Hepatocyte (in vitro differentiated cells): ENCODE measurements at places on chromosomes 3 and 15. TPM values are rescaled to one million over a fixed set of nuclear protein-coding genes. Genes with fewer than 3 reads are reported as not detected.

DNA sequence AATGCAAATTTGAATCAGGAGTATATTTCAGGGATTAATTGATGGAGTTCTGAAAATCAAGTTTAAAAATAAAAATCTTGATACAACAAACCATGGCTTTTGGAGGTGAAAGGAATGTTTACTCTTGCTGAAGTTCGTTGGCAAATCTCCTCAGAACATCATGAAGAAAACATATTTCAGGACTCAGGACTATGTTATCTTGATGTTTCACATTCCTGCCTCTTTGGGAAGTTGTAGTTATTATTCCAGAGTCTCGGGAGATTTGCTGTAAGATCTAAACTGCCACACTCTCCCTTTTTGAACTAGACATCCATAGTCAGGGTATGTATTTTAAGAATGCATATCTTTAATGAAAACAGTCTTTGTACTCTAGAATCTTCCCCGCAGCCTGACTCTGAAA, 271.2 kb downstream of the RBMS3 start:
- H3K36me3 ChIP-seq = no peaks in the 10 kb centered on the region
- H3K27me3 ChIP-seq = no peaks in the 10 kb centered on the region
- DNase-seq = no peak
- no peak overlapping the region for H3K27ac ChIP-seq
- H3K4me1 ChIP-seq = no peaks in the 10 kb centered on the region

GRCh38 chr3:185371306-185372074, 8.6 kb downstream of the MAP3K13 start:
- H3K36me3 ChIP-seq = no peaks in the 10 kb centered on the region
- H3K27me3 ChIP-seq = no peaks in the 10 kb centered on the region
- H3K4me3 ChIP-seq = no peak overlapping the region
- no peak for DNase-seq
- H3K4me1 ChIP-seq = no peaks in the 10 kb centered on the region

- no peaks in the 10 kb centered on the region for H3K4me1 ChIP-seq
- no peak for DNase-seq
These were observed 736.8 kb downstream of the MCTP2 start for GRCh38 chr15:94968133-94968532.

- H3K36me3 ChIP-seq = no peaks in the 10 kb centered on the region
- peak within 1 kb of the TSS; percentile 72 for H3K4me3 ChIP-seq
- H3K27ac ChIP-seq = peak within 1 kb of the TSS; percentile 46
These were observed at the start of gene SLC12A8 for GRCh38 chr3:125212509-125213363. Gene SLC12A8, minus strand, starts transcription at chr3:125212748. Its CDS starts 1,399 bp downstream, at chr3:125211349.

GRCh38 chr3:193418576-193419373, 40.2 kb upstream of the ATP13A5 start:
- no peak overlapping the region for H3K27ac ChIP-seq
- H3K27me3 ChIP-seq = no peaks in the 10 kb centered on the region
- no peaks in the 10 kb centered on the region for H3K36me3 ChIP-seq
- H3K4me3 ChIP-seq = no peak overlapping the region
- no peak for DNase-seq

GRCh38 chr3:190865419-190865818, 2.9 kb upstream of the GMNC start:
- DNase-seq = no peak
- peaks cover 5% of the 10 kb centered on the region for H3K4me1 ChIP-seq
- H3K27me3 ChIP-seq = peaks cover 9% of the 10 kb centered on the region
- peak overlapping the region; percentile 35 for H3K27ac ChIP-seq

GRCh38 chr3:32592696-32593353, 22.2 kb upstream of the DYNC1LI1 start:
- H3K27ac ChIP-seq = no peak overlapping the region
- no peaks in the 10 kb centered on the region for H3K4me1 ChIP-seq
- no peak for DNase-seq
- H3K4me3 ChIP-seq = no peak overlapping the region
- no peaks in the 10 kb centered on the region for H3K36me3 ChIP-seq

- H3K27ac ChIP-seq = no peak overlapping the region
- DNase-seq = peak; percentile 41
- no peaks in the 10 kb centered on the region for H3K4me1 ChIP-seq
- no peak overlapping the region for H3K4me3 ChIP-seq
These were observed 48.7 kb upstream of the MDFIC2 start for GRCh38 chr3:70360979-70361760.

DNA sequence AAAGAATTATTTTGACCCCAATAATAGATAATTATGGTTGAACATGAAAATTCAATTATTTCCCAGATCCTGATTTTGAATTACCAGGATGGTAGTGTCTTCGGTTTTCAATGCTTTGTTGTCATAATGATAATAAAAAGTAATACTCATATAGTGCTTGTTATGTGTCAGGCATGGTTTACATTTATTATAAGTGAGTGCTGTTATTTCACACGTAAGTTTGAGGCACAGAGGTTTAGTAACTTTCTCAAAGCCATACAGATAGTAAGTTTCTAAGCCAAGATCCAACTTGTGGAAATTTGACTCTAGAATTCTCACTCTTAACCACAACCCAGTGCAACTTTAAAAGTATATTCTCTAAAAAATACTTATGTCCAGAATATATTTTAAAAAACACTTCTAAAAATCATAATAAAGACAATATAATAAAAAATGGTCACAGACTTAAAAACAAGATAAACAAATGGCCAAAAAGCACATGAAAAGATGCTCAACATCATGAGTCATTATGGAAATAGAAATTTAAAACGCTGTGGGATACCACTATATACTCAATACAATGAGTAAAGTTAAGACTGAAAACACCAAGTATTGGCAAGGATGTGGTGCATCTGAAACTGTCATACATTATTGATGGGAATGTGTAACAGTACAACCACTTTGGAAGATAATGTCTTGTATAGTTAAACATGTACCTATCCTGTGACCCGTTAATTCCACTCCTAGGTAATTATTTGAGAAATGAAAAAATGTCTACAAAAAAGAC, 45.2 kb downstream of the SPRED1 start:
- no peaks in the 10 kb centered on the region for H3K27me3 ChIP-seq
- no peak for DNase-seq
- no peak overlapping the region for H3K4me3 ChIP-seq
- H3K4me1 ChIP-seq = no peaks in the 10 kb centered on the region

DNA sequence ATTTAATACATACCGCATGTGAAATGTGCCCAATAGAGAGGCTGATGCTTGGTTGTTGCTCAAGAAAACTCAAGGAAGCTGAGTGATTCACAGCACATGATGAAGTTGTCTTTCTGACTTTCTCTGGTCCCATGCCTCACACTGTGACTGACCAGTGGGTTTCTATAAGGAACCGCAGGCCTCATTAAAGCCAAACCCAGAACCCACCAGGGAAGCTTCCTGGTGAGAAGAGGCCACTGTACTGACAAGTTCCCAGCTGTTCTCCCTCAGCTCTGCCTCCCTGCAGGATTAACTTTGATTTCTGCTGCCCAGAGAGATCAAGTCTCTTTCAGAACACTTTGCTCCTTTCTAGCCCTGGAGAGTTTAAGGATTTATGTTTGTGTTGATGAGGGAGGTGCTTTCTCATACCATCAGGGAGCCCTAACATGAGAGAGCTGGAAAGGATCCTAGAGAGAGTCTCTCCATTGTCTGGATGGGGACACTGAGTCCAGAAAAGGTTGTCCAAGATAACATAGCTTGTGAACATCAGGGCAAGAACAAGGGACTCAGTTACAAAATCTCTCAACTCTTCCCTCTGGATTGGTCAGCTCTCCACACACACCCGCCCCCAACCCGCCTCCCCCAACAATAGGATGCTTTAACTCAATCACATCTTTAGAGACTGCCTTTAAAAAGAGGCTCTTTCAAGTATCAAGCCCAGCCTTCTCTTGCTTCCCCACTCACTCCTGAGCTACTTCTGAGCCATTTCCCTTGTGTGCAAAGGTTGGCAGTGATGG, 303.2 kb upstream of the TLE3 start:
- no peak overlapping the region for H3K27ac ChIP-seq
- no peaks in the 10 kb centered on the region for H3K27me3 ChIP-seq
- peaks cover 6% of the 10 kb centered on the region for H3K4me1 ChIP-seq
- H3K4me3 ChIP-seq = no peak overlapping the region
- DNase-seq = no peak

DNA sequence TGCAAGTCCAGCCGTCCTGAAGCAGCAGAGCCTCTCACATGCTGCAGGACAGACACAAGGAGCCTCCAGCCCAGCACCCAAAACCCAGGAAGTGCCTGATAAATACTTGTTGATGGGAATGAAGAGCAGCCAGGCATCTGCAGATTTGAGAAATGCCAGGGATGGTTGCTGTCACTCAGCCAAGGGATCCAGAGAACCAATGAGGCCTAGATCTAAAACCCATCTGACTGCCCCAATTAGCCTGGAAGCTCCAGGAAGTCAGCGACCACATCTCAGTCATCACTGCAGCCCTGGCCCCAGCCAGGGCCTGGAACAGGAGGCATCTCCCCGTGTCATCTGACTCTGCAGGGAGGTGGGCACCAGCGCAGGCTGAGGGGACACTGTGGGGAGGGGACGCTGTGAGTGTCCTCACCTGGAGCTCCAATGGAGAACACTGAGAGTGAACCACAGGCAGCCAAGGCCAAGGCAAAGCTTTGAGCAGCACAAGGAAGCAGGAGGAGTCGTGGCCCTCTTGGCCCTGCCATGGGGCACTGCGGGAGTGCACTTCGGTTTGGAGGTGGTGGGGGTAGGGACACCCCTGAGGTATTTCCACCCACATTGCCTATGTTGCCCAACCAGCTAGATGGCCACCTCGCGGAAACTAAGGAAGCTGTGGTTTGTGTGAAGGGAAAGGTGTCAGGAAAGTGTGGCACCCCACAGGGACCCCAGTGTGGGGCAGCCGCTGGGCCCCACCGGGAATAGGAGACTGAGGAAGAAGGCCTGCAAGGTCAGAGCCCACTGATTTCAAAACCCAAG, 229.5 kb downstream of the VPS13C start:
- H3K4me3 ChIP-seq = no peak overlapping the region
- no peak overlapping the region for H3K27ac ChIP-seq
- no peak for DNase-seq
- no peaks in the 10 kb centered on the region for H3K36me3 ChIP-seq

- no peak overlapping the region for H3K27ac ChIP-seq
- no peaks in the 10 kb centered on the region for H3K27me3 ChIP-seq
- no peaks in the 10 kb centered on the region for H3K4me1 ChIP-seq
- no peak overlapping the region for H3K4me3 ChIP-seq
These were observed 175.5 kb downstream of the CFAP20DC start for GRCh38 chr3:58874248-58874741.

- H3K4me3 ChIP-seq = no peak overlapping the region
- H3K36me3 ChIP-seq = no peaks in the 10 kb centered on the region
- peaks cover 20% of the 10 kb centered on the region for H3K4me1 ChIP-seq
- DNase-seq = no peak
- no peaks in the 10 kb centered on the region for H3K27me3 ChIP-seq
These were observed 2.0 kb downstream of the PXYLP1 start for GRCh38 chr3:141233457-141234161.

- no peak for DNase-seq
- H3K27me3 ChIP-seq = no peaks in the 10 kb centered on the region
- no peaks in the 10 kb centered on the region for H3K4me1 ChIP-seq
- no peaks in the 10 kb centered on the region for H3K36me3 ChIP-seq
- H3K4me3 ChIP-seq = no peak overlapping the region
These were observed 181.7 kb downstream of the CHST2 start for GRCh38 chr3:143301031-143301901.

GRCh38 chr3:38126121-38126892, 10.6 kb downstream of the ACAA1 start:
- no peak overlapping the region for H3K27ac ChIP-seq
- H3K27me3 ChIP-seq = no peaks in the 10 kb centered on the region
- no peak for DNase-seq
- no peaks in the 10 kb centered on the region for H3K36me3 ChIP-seq

DNA sequence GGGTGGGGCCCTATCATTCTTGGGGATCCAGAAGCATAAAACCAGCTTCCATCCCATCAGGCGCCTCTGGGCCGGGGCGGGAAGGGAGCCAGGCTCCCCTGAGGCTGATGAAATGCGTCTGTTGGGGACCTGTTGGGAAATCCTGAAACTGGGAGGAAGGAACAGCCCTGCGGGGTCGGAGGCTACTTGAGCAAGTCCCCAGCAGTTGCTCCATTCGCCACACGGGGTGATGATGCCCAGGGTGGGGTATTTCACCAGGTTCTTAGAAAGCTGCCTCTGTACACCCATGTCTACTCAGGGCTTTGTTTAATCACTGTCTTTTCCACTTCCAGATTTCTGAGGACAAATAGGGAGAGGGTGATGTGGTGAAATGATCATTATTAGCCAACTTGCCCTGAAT, 25.4 kb upstream of the TSEN2 start:
- H3K4me3 ChIP-seq = no peak overlapping the region
- H3K36me3 ChIP-seq = no peaks in the 10 kb centered on the region
- no peak for DNase-seq
- peaks cover 5% of the 10 kb centered on the region for H3K4me1 ChIP-seq
- no peaks in the 10 kb centered on the region for H3K27me3 ChIP-seq

GRCh38 chr3:20424086-20424485, 238.1 kb upstream of the SGO1 start:
- no peaks in the 10 kb centered on the region for H3K36me3 ChIP-seq
- no peak overlapping the region for H3K27ac ChIP-seq
- no peak overlapping the region for H3K4me3 ChIP-seq
- H3K27me3 ChIP-seq = no peaks in the 10 kb centered on the region
- no peaks in the 10 kb centered on the region for H3K4me1 ChIP-seq

GRCh38 chr3:3847994-3848922, 49.0 kb downstream of the LRRN1 start:
- H3K4me3 ChIP-seq = no peak overlapping the region
- H3K36me3 ChIP-seq = no peaks in the 10 kb centered on the region
- H3K27me3 ChIP-seq = no peaks in the 10 kb centered on the region
- H3K4me1 ChIP-seq = peaks cover 6% of the 10 kb centered on the region
- no peak for DNase-seq

DNA sequence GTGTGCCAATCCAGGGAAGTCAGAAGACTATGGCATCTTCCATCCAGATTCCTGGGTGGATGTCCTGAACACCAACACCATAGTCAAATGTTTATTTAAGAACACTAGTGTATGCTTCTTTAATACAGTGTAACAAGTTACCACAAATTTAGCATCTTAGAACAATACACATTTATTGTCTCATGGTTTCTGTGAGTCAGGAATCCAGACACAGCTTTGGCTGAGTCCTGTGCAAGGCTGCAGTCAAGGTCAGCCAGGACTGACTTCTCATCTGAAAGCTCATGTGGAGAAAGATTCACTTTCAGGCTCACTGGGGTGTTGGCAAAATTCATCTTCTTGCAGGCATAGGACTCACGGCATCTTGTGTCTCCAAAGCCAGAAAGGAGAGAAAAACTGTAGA, 143.4 kb downstream of the ANXA2 start:
- H3K4me1 ChIP-seq = no peaks in the 10 kb centered on the region
- H3K36me3 ChIP-seq = no peaks in the 10 kb centered on the region
- DNase-seq = no peak
- H3K27ac ChIP-seq = no peak overlapping the region
- no peak overlapping the region for H3K4me3 ChIP-seq
- peaks cover 6% of the 10 kb centered on the region for H3K27me3 ChIP-seq

SLC9C1 gene
- total RNA-seq = 0.03 and 0.72 TPM in 2 replicates

FETUB gene
- total RNA-seq = 5.7 and 7.2 TPM in 2 replicates

LPP gene
- 67.7 and 73.8 TPM in 2 replicates for total RNA-seq

IRAK2 gene
- 3.7 and 4.0 TPM in 2 replicates for total RNA-seq

EXD1 gene
- not detected in 2 replicates for total RNA-seq

CELF6 gene
- 1.1 and 2.4 TPM in 2 replicates for total RNA-seq

TMC3 gene
- 0.12 and 0.43 TPM in 2 replicates for total RNA-seq
